Stimulated activated CD8-positive, alpha-beta memory T cell treated with anti-CD3 and anti-CD28 coated beads, Interleukin-12 subunit alpha, Interleukin-12 subunit beta, amount 100 ng/mL, for 1 hour (primary cell): ENCODE measurements at places on chromosomes 13 and 19.

- DNase-seq: no peak
These were observed 18.2 kb upstream of the DCUN1D2 start for GRCh38 chr13:113508521-113509254.

DNA sequence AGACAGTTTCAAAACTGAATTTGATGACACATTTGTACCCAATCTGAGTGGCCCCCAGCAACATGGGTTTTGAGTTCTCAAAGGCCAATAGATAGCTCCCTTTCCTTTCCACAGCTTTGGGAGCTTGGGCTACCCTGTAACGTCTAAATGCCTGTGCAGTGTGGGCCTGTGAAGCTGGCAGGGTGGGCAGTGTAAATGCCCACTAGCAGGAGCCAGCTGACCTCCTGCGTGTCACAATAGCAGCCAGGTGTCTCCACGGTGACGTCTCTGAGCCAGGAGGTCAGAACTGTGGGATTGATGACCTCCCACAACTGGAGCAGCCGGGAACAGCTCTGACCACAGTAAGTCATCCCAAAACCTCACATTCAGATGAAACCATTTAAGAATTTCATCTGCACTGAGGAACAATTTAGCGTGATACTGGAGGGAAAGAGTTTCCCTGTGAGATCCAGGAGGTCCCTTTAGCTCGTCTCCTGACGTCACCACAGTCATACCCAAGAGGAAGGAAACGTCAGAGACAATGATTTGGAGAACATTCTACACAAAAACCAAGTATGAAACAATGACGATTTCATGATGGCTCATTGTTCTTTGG, at the start of gene IPO5:
IPO5 (plus strand) TSS at position 300 of the 595 bp plus-strand sequence. CDS start 23,022 bp downstream, outside the sequence.
- no peak for DNase-seq

GRCh38 chr19:6249296-6249695, 30.5 kb downstream of the MLLT1 start:
- no peak for DNase-seq

DNA sequence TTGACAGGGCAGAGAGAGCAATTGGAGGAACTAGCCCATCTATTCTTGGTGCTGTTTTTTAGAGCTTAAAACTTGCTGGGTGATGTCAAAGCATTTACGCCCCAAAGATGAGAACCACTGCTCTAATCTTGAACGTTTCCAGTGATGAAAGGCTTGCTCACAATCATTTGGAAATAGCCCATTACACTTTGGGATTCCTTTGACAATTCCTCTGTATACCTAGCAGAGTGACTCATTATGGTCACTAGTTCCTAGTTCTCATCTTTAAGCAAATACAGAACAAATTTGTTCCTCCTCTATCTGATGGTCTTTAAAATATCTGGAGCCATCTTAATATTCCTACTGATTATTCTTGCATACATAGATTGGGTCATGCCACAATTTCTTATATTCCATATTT, 112.3 kb downstream of the GPC6 start:
- no peak for DNase-seq

DNA sequence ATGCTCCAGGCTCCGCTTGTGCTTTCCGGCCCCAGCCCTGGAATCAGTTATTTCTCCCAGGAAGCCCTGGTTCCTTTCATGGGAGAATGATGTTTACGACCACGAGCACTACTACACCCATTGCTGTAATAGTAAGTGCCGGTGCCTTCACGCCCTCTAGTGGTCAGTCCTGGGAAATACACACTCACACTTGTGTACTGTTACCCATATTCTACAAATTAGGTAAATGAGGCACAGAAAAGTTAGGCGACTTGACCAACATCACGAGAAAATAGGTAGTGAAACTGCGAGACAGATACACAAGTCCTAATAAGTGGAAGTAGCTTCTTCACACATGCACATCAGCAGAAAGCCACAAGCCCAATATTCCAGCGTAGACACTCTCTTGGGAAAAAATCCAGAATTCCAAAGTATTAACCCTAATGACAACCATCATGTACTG, 21.7 kb downstream of the CEACAM21 start:
- peak; percentile 55 for DNase-seq

GRCh38 chr19:7806876-7807275, 23.1 kb upstream of the EVI5L start:
- no peak for DNase-seq

- no peak for DNase-seq
These were observed 38.8 kb downstream of the CARD8 start for GRCh38 chr19:48216933-48217332.

DNA sequence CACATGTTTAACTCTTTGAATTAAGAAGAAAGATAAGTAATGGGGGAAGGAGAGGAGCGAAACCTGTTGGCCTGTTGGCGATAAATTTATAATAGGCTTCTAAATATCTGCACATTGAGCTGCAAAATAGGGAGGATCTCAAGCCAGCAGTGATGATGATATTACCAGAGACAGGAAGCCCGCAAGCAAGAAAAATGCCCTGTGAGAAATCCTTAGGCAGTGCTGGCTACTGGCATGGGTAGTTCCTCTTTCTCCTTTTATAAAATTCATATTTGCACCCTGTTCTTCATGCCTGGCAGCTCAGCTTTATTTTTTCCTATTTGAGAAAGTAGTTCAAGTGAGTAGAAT, 858 bp upstream of the USP12 start:
- DNase-seq: no peak

GRCh38 chr13:88339271-88339741, 668.1 kb downstream of the SLITRK5 start:
- DNase-seq: no peak

DNA sequence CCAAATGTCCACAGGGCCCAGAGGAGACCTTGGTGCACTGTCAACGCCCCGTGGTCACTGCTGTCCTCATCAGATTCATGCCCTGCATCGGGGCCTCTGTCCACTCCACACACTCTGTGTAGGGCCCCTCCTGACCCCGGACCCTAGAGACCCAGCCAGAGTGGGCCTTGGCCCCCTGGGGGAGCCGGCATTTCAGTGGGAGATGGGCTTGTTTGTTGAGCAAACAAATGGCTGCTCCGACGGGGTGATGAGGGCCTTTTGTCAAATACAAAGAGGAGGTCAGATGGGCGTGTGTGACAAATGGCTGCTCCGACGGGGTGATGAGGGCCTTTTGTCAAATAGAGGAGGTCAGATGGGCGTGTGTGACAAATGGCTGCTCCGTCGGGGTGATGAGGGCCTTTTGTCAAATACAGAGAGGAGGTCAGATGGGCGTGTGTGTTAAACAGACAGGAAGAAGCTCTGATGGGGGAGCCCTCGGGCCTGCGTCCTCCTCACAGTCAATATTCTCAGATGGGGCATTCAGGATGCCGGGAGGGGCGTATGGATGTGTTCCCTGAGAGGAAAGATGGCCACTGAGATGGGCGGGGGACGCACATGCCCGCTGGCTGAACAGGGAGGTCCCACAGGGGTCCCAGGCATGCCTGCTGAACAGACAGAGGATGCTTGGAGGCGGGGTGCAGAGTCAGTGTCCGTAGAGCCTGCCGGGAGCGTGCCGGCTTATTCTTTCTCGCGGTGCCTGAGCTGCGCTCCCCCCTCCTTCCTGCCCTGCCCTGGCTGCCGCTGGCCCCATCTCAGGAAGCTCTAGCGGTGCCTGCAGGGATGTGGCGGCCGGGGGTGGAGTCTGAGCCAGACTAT, 36.3 kb downstream of the SMIM24 start:
- DNase-seq: no peak

DNA sequence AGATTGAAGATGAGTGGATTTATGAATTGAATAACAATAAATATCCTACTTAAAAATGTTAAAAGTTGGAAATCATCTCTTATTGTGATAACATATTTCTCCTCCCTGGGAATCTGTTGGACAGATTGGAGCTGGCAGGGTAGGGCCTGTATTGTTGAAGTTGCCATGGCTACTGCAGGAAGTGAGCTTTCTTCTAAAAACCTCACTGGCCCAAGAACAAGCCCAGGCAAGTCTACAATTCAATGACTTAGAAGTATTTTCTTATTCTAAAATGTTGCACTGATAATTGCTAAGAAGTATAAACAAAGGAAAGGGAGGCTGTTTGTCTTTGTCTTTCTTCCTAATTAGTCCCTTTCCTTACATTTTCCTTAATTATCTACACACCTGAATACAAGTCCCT, 112.1 kb downstream of the DLEU7 start:
- no peak for DNase-seq

DNA sequence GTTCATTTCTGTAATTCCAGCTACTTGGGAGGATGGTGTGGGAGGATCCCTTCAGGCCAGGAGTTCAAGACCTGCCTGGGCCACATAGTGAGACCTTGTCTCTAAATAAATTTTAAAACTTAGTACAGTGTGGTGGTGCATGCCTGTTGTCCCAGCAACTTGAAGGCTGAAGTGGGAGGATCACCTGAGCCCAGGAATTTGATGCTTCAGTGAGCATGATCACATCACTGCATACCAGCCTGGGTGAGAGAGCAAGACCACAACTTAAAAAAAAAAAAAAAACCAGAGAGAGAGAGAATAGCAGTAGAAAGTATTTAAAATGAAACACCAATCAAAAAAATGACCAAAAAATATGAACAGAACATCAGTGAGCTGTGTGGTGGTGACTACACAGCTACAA, 7.1 kb upstream of the ZNF823 start:
- no peak for DNase-seq

DNA sequence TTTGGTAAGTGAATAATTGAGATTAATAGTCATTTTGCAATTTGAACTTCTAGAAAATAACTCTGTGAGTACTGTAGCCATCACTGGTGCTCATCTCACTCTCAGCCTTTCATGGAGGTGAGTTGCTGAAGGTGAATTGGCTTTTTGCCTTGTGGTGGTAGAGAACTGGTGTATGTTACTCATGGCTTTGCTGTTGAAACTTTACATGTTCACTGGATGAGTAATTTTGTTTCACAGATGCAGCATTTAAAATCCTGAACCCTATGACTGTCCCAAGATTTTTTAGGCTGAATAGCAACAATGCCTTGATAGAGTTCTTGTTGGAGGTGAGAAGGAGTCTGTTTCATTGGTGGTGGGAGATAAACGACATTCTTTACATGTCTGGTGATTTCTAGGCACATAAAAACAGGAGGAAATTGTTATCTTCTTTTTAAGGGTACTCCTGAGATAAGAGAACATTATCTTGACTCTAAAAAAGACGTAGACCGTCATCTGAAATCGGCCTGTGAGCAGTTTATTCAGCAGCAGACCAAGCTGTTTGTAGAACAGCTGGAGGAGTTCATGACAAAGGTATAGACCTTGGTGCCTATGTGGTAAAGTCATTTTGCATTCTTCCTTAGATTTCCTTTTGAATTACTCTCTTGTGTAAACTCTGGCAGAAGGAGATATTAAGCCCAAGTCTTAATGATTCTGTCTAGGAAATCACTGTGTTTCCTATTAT, 53.9 kb downstream of the COG3 start:
- no peak for DNase-seq
